ENCODE measurements at places on chromosomes 4 and X. TPM values are rescaled to one million over a fixed set of nuclear protein-coding genes. Genes with fewer than 3 reads are reported as not detected.

GRPEL1 gene
- total RNA-seq, result 37.3 TPM

HSD17B13 gene
- total RNA-seq, result not detected

TMSB15B gene
- total RNA-seq, result 0.47 TPM

RBMXL3 gene
- not detected for total RNA-seq

C4orf50 gene
- 0.05 TPM for total RNA-seq

CYTL1 gene
- not detected for total RNA-seq

MGAT4D gene
- not detected for total RNA-seq

GPC4 gene
- 1.2 TPM for total RNA-seq

PLRG1 gene
- 55.7 TPM for total RNA-seq

P2RY4 gene
- total RNA-seq, result not detected

GAGE12J gene
- total RNA-seq, result not detected

UGT2B15 gene
- not detected for total RNA-seq

ASB5 gene
- total RNA-seq, result 1,422 TPM

IL9R gene
- total RNA-seq, result not detected

MAGEA2 gene
- not detected for total RNA-seq

SMIM31 gene
- total RNA-seq, result not detected

HTRA3 gene
- total RNA-seq, result 49.3 TPM

FABP2 gene
- total RNA-seq, result not detected

SPACA5 gene
- total RNA-seq, result not detected

AKAP4 gene
- total RNA-seq, result not detected

DMRTC1 gene
- total RNA-seq, result not detected

CFAP47 gene
- not detected for total RNA-seq

EMD gene
- 53.2 TPM for total RNA-seq

ZCCHC13 gene
- total RNA-seq, result not detected

KIAA1210 gene
- total RNA-seq, result not detected

UGT2A1 gene
- total RNA-seq, result not detected

FAM9C gene
- 6.3 TPM for total RNA-seq

CEP44 gene
- total RNA-seq, result 14.8 TPM

LRCH2 gene
- total RNA-seq, result not detected

CDKL2 gene
- 0.59 TPM for total RNA-seq

STAP1 gene
- total RNA-seq, result not detected

GPR173 gene
- 2.2 TPM for total RNA-seq

CCNA2 gene
- 1.3 TPM for total RNA-seq

FOXP3 gene
- total RNA-seq, result 0.05 TPM

SSX2B gene
- total RNA-seq, result not detected

SLC10A4 gene
- total RNA-seq, result not detected

CTAG1A gene
- total RNA-seq, result not detected

SULT1B1 gene
- under 0.01 TPM for total RNA-seq

GLRA2 gene
- total RNA-seq, result not detected

PCDH19 gene
- under 0.01 TPM for total RNA-seq

ARHGAP10 gene
- 37.0 TPM for total RNA-seq

PHOX2B gene
- not detected for total RNA-seq

GYPE gene
- total RNA-seq, result not detected

CXCL11 gene
- total RNA-seq, result not detected

TMEM185A gene
- 16.6 TPM for total RNA-seq

GLUD2 gene
- total RNA-seq, result 0.36 TPM

SPANXC gene
- total RNA-seq, result not detected

CRMP1 gene
- 23.6 TPM for total RNA-seq

TACR3 gene
- total RNA-seq, result 0.03 TPM
